AG04450 (cell line): ENCODE measurements at places on chromosomes 7 and 10.

- DNase-seq = no peak
Observed at GRCh38 chr10:6033954-6034353, 28.2 kb downstream of the IL2RA start.

DNA sequence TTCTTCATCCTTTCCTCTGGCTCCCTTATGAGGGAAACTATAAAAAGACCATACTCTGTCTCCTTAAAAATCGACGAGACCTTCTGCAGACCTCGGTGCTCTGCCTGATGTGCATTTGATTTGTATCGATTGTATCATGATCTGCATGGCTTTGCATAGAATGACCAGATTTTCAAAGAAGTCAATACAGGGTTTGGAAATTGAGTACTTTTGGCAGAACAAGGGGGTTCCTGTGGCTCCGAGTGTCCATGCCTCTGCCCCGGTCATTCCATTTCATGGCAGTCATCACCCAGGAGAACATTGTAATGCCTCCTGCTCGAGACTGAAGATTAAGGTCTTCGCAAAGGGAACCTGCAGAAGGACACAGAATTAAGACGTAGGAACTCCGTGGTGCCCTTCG is 685 bp downstream of the CASP2 start:
- DNase-seq = no peak

- DNase-seq = no peak
Observed at GRCh38 chr10:29345144-29345909, 56.5 kb downstream of the LYZL1 start.

DNA sequence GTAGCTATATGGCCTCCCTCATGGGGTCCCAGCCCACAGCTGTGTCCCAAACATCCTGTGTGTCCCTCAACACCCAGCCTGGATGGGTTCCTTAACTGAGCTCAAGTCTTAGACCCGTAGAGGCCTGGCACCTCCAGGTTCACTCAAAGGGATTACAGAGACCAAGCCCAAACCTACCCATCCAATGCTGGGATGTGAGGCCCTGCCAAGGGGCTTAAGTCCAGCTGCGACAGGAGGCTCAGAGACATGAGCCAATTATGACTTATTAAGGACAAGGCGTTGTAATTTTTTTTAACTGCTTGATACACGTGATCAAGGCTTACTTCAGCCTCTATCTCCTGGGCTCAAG is 105.6 kb upstream of the RET start:
- no peak for DNase-seq

- no peak for DNase-seq
Observed at GRCh38 chr10:119149729-119150128, 15.8 kb downstream of the SFXN4 start.

- no peak for DNase-seq
Observed at GRCh38 chr10:106706127-106706526, 458.4 kb downstream of the SORCS1 start.

- DNase-seq = no peak
Observed at GRCh38 chr10:3442451-3442990, 269.9 kb upstream of the PITRM1 start.

DNA sequence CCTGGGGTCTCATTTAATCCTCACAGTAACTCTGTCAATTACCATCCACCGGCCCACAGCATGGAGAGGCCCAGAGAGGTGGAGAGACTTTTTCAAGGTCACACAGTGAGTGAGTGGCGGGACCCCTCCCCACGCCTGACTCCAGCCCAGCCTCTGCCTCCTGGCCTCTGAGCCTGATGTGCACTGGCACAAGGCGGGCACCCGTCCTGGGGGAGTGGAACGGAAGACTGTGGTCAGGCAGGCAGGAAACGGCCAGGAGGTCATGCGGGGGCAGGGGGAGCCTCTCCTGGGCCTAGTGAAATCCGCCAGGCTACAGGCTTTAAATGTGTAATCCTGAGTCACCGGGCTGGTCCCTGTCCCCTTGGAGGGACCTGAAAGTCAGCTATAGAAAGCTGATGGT is 32.2 kb downstream of the ZCCHC24 start:
- no peak for DNase-seq

- no peak for DNase-seq
Observed at GRCh38 chr7:144903201-144903600, 67.3 kb upstream of the TPK1 start.

GRCh38 chr7:12111422-12112405 is 99.4 kb upstream of the TMEM106B start:
- no peak for DNase-seq

- no peak for DNase-seq
Observed at GRCh38 chr10:93461109-93461806, 20.9 kb downstream of the MYOF start.

DNA sequence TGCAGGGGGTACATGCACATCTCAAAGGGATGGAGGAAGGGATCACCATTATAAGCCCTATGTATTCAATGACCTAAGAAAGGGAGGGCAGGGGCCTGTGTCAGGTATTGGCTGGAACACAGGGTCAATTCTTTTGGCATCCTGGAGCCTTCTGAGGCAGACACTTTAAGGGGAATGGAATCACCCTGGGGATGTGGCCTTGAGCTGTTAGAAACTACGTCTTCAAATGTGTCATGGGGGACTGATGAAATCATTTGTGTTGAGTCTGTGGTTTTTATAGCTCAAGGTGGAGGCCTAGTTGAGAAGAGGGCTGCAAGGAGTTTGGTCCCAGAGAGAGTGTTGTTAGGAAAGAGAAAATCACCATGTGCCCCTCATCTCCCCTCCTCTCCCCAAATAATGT is 206.1 kb upstream of the CELF2 start:
- no peak for DNase-seq

DNA sequence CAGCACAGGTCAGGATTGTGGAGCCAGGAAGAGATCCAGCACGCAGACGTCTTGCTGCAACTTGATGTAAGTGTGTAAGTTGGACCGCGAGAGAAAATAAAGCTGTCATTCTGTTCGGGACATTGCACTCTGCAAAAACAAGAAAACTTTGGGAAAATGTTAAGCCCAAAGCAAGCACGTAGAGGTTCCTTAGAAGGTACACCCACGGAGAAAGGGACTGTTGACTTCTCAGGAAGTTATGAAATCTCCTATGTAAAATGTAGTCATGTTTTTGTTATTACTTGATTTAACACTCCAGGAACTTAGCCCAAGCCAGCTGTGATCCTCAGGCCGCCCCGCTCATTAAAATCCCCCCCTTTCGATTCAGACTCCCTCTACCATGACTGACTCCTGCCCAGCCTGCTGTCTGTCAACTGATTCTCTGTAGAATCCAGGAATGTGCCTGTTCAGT is 196.1 kb upstream of the TCF7L2 start:
- no peak for DNase-seq

GRCh38 chr7:12612622-12613021 is 42.1 kb downstream of the SCIN start:
- DNase-seq = no peak

DNA sequence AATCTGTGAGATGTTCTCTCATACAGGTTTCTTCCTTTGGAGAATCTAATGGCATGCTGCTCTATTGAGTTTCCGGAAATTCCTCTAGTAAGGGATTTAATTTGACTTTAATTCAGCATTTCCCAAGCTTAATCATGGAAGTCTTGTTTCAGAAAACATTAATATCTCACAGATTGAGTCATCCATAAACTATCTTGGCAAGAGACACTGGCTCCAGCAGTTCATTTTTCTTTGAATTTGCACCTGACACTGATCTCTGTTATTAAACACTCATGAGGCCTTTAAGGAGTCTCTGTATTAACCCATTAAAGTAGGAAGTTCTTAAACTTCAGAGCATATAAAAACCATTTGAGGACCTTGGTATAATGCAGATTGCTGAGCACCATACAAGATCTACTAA is 3.6 kb upstream of the ITGB8 start:
- DNase-seq = no peak

GRCh38 chr10:89879121-89879520 is 177.7 kb downstream of the KIF20B start:
- no peak for DNase-seq

DNA sequence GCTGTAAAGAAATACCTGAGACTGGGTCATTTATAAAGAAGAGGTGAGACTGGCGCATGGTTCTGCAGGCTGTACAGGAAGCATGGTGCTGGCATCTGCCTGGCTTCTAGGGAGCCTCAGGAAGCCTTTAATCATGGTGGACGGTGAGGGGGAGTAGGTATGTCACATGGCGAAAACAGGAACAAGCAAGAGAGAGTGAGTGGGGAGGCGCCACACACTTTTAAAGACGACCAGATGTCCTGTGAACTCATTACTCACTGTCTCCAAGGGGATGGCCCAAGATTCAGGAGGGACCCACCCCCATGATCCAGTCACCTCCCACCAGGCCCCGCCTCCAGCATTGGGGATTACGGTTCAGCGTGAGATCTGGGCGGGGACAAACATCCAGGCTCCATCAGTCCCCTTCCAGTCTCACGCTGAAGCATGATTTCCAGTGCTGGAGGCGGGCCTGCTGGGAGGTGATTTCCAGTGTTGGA is 3.2 kb downstream of the ZNF316 start:
- DNase-seq = no peak
